Esophagus squamous epithelium (tissue), 5 donors: ENCODE measurements at places on chromosomes 13 and 19.

- DNase-seq, result no peak
These were observed 6.9 kb upstream of the ZNF431 start for GRCh38 chr19:21134934-21135366.

DNA sequence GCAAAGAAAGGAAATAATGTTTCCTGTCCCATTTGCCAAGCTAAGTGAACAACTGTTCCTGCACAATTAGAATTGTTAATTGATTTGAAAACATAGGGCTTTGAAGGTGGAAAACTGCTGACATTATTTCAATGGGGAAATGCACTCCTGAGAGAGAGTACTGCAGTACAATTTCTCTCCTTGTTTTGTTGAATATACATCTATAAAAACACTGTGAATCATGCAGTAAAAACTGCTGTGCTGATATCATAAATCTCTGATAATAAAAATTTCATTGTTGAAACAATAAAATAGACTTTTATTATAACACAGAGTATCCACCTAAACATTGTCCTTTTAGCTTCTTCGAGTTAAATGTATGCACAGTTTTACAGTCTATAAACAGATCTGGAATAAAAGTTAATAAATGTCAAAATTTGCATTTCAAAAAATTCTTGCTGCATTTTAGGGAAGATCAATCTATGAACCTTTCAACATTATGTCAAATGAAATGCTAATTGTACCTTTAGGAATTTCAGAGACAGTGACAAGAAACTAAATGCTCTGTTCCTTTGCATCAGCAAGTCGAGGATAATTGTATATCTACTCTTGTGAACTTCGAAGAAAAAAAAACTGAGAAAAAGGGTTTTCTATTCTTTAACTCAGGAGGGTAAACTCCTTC, 328.2 kb upstream of the DACH1 start:
- no peak for DNase-seq

DNA sequence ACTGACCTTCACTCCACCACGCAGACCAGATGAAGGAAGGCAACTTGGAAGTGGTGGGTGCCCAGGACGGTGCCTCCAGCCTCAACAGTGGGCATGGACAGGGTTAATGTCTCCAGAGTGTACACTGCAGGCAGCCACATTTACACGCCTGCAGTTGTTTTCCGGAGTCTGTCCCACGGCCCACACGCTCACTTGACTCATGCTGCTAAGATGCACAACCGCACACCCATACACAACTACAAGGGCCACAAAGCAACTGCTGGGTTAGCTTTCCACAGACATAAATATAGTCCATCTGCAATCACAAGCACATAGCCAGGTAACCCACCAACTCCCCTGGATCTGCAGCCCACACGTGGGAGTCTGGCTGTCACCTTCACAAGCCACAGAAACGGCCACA, 12.6 kb upstream of the AXL start:
- no peak for DNase-seq

GRCh38 chr19:13207237-13207845, 57.1 kb downstream of the IER2 start:
- no peak for DNase-seq

- no peak for DNase-seq
These were observed 6.0 kb downstream of the DBP start for GRCh38 chr19:48631225-48631624.

DNA sequence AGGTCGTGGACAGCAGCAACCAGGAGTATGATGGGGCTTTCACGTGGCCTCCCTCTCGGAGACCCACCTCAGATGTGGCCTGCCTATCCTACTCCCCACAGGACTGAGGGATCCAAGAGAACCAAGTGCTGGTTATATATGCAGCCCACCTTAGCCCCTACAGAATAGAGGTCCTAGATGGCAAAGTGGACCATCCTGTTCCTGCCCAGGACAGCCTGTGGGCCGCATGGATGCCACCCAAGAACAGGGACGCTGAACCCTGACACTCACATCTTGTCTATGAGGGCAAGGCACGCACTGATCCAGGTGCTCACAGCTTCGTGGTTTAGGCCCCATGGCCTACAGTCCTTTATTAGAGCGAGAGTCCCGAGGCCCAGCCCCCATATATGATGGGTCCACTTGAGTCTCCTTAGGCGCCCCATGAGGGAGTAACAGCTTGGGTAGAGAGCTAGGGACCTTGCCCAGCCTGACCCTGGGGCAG, 1.5 kb upstream of the SLC27A5 start:
- no peak for DNase-seq
